ENCODE measurements at places on chromosomes 4 and X.

- ATAC-seq = no peak
These were observed 9.2 kb downstream of the APBB2 start for GRCh38 chr4:41205130-41205529.

- ATAC-seq = no peak
These were observed 850.4 kb upstream of the AADAT start for GRCh38 chr4:170940043-170940724.

DNA sequence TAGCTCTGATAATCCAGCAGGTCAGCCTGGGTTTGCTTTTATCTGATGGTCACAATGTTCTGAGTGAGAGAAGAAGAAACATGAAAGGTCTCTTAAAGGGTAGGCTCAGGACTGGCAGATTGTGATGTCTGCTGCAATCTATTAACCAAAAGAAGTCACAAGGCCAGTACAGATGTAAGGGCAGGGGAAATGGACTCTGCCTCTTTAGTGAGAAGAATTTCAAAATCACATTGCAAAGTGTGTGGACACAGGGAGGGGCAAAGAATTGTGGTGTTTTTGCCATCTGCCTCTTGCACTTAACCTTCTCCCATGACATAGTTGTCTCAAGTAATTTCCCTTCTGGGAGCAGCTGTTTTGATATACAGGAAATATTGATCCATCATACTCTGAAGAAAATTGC lies 40.9 kb downstream of the IL1RAPL1 start:
- no peak for ATAC-seq

DNA sequence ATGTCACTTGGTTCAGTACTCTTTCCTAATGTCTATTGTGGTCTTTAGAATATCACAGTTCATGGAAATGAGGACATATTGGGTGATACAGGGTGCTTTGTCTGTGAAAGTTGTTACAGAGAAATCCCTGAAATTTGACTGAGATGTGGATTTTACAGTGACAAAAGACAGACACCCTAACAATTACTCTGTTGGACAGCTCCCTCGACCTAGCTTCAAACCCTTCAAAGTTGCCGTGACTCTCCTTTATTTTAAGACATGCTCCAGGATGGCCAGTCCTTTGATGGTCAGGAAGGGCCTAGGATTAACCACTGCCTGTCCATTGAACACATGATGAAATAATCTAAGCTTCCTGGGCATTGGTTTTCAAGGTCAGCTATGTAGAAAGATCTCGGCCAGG lies 4.0 kb downstream of the DCX start:
- no peak for ATAC-seq
